ENCODE measurements at places on chromosomes 6 and 20.

DNA sequence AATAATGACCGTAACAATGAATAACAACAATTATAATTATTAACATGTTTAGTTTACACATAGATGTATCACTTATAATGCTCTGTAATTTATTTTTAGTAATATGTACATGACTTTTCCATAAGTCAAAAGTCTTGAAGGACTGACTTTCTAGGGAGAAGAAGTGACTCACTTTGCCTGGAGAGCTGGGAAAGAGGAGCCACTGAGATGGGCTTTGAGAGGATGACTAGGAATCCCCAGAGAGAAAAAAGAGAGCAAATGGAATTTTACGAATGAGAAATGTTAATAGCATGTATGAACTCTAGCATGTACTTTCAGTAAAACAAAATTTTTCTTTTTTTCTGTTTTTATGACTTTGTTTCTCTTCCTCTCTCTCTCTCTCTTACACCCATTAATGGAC is 67.8 kb upstream of the RALY start:
- no peak for DNase-seq

- DNase-seq = peak; percentile 16
Observed at GRCh38 chr6:117317261-117317660, 51.9 kb downstream of the VGLL2 start.

GRCh38 chr6:148370176-148370575 is 27.5 kb downstream of the SASH1 start:
- DNase-seq = no peak

GRCh38 chr20:45934046-45934585 is 367 bp upstream of the PCIF1 start:
- DNase-seq = peak; percentile 84

DNA sequence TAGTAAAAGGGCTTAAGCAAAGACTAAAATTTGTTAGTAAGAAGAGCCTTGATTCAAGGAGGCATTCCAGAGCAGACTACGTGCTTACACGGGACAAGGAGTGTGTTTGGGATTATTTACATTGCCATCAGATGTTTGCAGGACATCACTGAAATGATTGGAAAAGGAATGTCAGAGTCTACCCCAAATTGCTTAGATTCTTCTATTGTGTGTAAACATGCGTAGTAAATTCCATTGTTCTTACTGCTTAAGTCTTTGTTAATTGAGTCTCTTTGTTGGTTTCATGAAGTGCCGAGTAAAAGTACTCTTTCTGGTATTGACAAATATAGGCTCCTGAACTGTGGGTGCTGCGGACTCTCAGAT is 60.5 kb downstream of the CD83 start:
- no peak for DNase-seq

- DNase-seq = no peak
Observed at GRCh38 chr20:53023732-53024520, 51.8 kb downstream of the TSHZ2 start.

GRCh38 chr6:71028877-71029252 is 72.0 kb upstream of the B3GAT2 start:
- DNase-seq = no peak

GRCh38 chr20:53037621-53038020 is 65.5 kb downstream of the TSHZ2 start:
- DNase-seq = no peak

DNA sequence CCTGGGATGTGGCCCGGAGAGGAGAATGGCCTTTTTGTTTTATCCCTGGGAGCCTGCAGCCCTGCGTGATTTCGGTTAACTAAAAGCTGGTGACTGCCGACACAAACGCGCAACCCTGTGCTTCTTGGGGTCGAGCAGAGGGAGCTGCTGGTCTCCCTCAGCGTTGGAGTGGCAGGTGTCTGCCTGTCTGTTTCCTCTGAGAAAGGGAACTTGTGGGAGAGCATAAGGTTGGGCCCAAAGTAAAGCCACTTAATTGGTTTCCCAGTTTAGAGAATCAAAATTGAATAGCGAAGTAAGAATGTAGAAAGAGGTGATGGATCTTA is 500 bp downstream of the LTV1 start:
- DNase-seq = no peak

GRCh38 chr6:73123632-73124329 is 101.5 kb downstream of the KHDC1L start:
- no peak for DNase-seq

DNA sequence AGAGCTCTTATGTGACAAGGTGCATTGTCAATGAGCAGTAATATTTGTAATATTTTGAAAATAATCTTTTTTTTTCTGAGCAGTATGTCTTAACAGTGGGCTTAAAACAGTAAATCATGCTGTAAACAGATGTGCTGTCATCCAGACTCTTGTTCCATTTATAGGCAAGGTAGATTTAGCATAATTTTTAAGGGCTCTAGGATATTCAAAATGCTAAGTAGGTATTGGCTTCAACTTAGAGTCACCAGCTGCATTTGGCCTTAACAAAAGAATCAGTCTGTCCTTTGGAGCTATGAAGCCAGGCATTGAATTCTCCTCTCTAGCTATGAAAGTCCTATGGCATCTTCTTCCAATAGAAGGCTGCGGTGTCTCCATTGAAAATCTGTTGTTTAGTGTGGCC is 63.7 kb downstream of the ME1 start:
- DNase-seq = no peak

DNA sequence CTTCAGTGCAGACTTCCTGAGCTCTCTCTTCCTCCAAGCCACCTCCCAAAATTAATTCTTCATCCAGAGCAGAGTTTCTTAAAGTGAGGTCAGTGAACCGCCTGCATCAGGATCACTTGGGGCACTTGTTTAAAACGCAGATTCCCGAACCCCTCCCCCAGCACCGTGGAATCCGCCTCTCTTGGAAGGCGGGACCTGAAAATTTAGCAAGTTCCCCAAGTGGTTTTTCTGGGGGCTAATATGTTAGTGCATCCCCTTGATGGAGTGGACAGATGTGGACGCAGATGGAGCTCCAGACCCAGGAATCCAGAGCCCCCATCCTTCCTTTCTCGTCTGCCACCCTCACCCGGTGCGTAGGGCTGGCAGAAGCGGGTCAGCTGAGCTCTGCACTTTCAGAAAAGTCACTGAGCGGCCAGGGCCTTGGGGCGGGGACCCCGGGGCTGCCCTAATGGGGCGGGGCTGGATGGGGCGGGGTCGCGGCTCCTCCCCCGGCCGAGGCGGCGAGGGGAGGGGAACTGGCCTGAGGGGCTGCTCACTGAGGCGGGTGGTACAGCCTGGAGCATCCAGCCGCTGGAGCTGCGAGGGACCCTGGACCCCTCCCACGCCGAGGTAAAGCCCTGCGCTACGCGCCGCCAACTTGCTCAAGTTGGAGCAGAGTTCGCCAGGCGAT is at the start of the genes DEFB124 and REM1:
Gene DEFB124 (minus strand): TSS at position 370 of the 670 bp plus-strand sequence. CDS start 2,114 bp downstream, outside the sequence.
Gene REM1 (plus strand): TSS at position 531 of the 670 bp plus-strand sequence. CDS start 1,158 bp downstream, outside the sequence.
- DNase-seq = peak; percentile 96

DNA sequence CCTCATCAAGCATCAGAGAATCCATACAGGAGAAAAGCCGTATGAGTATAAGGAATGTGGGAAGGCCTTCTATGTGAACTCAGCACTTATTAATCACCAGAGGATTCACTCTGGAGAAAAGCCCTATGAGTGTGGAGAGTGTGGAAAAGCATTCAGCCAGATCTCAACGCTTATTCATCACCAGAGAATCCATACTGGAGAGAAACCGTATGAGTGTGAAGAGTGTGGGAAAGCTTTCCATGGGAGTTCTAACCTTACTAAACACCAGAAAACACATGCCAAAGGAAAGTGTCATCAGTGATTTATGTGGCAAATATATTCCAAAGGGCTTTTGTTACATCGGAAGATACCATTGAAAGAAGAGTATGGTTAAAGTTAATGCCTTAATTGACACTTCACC is 25.4 kb downstream of the ZKSCAN8 start:
- DNase-seq = no peak

All from H7 (cell line).